Activated CD4-positive, alpha-beta memory T cell treated with anti-CD3 and anti-CD28 coated beads, Interleukin-2, amount 10 ng/mL, durations not matched to agents 7 days and 5 days (primary cell): ENCODE measurements at places on chromosomes 1 and 21. TPM values are rescaled to one million over a fixed set of nuclear protein-coding genes. Genes with fewer than 3 reads are reported as not detected.
A peak's percentile ranks its signal among the peaks of the same experiment; 100 is the strongest.

ST6GALNAC3 gene
- total RNA-seq = not detected

GPR157 gene
- 3.5 TPM for total RNA-seq

- H3K27ac ChIP-seq = no peak overlapping the region
- H3K36me3 ChIP-seq = peaks cover 89% of the 10 kb centered on the region
- peaks cover 59% of the 10 kb centered on the region for H3K4me1 ChIP-seq
- DNase-seq = no peak
Observed at GRCh38 chr21:33246506-33246905, 16.8 kb downstream of the IFNAR2 start.

GRCh38 chr1:15799004-15799867 lies 8.2 kb downstream of the UQCRHL start:
- DNase-seq = no peak
- no peak overlapping the region for H3K4me3 ChIP-seq
- no peak overlapping the region for H3K27ac ChIP-seq
- no peaks in the 10 kb centered on the region for H3K4me1 ChIP-seq
- H3K27me3 ChIP-seq = peaks cover 8% of the 10 kb centered on the region

DNA sequence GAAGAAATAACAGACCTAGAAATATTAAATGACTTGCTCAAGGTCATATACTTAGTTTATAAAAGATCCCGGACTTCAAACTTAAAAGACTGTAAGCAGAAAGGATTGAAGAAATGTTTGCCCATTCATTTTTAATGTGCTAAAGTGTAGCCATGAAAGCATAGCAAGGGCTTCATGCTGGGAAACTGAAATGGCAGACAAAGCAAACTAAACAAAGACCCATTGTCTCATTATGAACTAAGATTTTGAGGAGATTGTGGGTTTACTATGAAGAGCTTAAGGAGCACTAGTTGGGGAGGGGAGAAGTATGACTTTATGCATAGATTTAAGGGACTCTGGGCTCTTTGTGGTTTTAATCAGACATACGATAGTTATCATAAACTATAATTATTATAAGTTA lies 26.3 kb downstream of the ADAMTS1 start:
- no peak overlapping the region for H3K27ac ChIP-seq
- H3K4me3 ChIP-seq = no peak overlapping the region
- H3K27me3 ChIP-seq = peaks cover 1% of the 10 kb centered on the region

DNA sequence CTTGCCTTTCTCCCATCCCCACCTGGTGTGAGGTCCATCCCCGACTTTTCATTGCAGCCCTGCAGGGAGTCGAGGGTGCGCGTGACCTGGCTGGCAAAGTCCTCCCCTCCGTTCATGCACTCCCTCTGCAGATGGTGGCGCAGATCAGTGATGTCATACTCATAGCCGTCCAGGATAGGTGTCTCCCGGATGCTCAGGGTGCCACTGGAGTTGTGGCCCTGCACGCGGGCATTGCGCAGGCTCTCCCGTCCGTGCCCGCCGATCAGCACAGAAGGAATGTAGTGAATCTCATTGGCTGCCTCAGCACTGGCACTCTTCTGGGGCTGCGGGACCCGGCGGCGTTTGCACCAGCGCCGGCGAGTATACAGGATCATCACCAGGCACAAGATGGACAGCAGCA lies 132.1 kb downstream of the ASTN1 start:
- no peak for DNase-seq
- no peaks in the 10 kb centered on the region for H3K27me3 ChIP-seq
- H3K4me3 ChIP-seq = no peak overlapping the region
- H3K36me3 ChIP-seq = no peaks in the 10 kb centered on the region

DNA sequence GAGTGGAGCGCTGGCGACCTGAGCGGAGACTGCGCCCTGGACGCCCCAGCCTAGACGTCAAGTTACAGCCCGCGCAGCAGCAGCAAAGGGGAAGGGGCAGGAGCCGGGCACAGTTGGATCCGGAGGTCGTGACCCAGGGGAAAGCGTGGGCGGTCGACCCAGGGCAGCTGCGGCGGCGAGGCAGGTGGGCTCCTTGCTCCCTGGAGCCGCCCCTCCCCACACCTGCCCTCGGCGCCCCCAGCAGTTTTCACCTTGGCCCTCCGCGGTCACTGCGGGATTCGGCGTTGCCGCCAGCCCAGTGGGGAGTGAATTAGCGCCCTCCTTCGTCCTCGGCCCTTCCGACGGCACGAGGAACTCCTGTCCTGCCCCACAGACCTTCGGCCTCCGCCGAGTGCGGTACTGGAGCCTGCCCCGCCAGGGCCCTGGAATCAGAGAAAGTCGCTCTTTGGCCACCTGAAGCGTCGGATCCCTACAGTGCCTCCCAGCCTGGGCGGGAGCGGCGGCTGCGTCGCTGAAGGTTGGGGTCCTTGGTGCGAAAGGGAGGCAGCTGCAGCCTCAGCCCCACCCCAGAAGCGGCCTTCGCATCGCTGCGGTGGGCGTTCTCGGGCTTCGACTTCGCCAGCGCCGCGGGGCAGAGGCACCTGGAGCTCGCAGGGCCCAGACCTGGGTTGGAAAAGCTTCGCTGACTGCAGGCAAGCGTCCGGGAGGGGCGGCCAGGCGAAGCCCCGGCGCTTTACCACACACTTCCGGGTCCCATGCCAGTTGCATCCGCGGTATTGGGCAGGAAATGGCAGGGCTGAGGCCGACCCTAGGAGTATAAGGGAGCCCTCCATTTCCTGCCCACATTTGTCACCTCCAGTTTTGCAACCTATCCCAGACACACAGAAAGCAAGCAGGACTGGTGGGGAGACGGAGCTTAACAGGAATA lies 4.2 kb downstream of the TFAP2E start:
- H3K27me3 ChIP-seq = peaks cover 21% of the 10 kb centered on the region
- peak overlapping the region; percentile 80 for H3K4me3 ChIP-seq
- H3K4me1 ChIP-seq = peaks cover 32% of the 10 kb centered on the region
- peak; percentile 84 for DNase-seq
- H3K36me3 ChIP-seq = peaks cover 6% of the 10 kb centered on the region

GRCh38 chr21:14099570-14099969 lies 111.2 kb downstream of the LIPI start:
- H3K27ac ChIP-seq = no peak overlapping the region
- H3K4me3 ChIP-seq = no peak overlapping the region
- DNase-seq = no peak

KIFAP3 gene
- 27.7 TPM for total RNA-seq

MXRA8 gene
- 0.23 TPM for total RNA-seq
